ENCODE measurements at places on chromosomes 16 and 17.

GRCh38 chr17:7043497-7044198 lies at the start of gene SLC16A11:
SLC16A11 (minus strand) TSS chr17:7044092; CDS start chr17:7043513, 579 bp downstream.
- no peak for DNase-seq

GRCh38 chr16:68344252-68344651 lies 33.4 kb downstream of the PRMT7 start:
- DNase-seq: no peak

DNA sequence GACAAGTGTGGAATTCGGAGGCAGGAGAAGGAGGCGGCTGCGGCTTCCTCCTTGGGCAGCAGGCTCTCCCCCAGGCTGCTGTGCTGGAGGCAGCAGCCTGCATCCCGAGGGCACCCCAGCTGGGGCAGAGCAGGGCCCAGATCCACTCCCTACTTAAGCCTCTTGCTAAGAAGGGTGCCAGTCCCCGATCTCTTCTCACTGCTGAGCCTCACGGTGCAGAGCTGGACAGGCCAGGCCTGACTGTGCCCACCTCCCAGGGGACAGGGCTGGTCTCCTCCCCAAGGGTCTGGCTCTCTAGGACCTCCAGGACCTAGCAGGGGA lies 210.8 kb downstream of the NTN1 start:
- no peak for DNase-seq

DNA sequence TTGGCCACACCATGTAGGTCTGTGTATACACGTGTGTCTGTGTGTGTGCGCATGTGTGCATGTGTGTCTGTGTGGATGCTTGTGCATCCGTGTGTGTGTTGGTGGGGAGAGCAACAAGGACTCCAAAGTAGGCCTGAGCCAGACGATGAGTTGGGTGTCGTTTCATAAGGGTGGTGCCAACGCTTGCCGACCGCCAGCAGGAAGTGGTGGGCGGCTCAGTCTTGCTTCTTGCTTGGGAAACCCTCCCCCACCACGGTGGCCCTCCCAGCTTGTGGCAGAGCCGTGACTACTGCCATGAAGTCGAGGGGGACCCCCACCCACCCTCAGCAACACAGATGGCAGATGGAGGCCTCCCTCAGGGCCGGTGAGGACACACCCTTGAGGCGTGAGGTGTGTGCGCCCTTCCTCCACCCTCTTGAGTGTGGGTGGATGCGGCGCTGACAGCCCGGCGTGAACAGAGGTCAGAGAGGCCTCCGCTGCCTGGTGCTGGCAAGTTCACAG lies 17.5 kb downstream of the SBK1 start:
- peak; percentile 53 for DNase-seq

DNA sequence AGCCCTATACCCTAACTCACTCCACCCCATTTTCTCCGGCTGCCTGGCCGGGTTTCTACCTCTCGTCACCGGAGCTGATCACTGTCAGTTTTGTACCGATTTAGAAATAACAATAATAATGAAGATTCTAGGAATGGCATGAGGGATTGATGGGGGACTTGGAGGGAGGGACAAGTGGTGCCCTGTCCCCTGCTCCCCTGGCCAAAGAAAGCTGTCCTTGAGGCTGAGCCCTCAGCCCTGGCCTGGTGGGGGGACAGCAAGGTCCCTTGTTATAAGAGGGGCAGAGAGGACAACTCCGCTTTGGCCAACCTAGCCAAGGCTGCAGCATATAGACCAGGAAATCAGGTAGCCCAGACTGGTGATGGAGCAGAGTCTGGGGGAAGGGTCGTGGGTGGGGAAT lies 10.5 kb downstream of the GAS2L2 start:
- DNase-seq: no peak

- no peak for DNase-seq
Measured at GRCh38 chr16:29745853-29746345, at the start of gene C16orf54. C16orf54 (minus strand) TSS chr16:29745990; CDS start chr16:29744951, 1,039 bp downstream.

DNA sequence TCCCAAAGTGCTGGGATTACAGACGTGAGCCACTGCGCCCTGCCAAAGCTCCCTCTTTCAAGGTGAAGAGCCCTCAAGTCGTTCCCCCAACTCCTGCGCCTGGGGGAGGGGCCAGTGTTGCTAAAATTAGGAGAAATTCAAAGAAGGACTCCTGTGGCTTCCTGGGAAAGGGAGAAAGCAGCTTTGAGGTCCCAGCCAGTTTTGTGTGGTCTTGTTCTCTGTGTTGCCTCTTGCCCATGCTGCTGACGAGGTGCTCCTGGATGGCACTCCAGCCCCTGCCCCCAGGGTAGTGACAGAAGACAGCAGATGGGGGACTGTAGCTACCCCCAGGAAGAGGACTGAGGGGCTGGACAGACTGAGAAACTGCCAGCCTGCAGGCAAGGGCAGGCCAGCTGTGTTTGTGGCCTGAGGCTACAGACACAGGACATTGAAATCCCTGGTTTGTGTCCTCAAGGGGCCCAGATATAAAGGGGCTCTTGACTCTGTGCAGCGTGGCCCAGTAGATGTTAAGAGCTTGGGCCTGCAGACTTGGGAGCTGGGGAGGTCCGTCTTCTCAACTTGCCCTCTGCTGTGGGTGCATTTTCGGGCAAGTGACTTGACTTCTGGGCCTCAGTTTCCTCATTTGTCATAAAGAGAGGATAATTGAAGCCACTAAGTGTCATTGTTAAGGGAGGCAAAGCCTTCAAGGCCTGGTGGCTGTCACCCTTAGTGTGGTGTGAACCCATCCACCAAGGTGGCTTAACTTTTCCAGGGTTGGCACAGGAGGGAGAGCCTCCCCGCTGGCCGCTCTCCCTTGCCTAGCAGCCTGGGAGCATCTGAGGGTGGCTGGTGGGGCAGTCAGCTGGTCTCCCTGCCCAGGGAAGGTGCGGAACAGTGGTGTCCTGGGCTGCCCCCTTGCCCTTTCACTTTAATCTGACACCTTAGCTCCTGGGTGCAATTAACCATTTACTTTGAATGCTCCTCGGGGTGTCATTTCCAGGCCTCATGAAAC lies 4.1 kb downstream of the UBALD2 start:
- DNase-seq: no peak

GRCh38 chr17:44263345-44263902 lies 4.5 kb downstream of the SLC4A1 start:
- DNase-seq: no peak

DNA sequence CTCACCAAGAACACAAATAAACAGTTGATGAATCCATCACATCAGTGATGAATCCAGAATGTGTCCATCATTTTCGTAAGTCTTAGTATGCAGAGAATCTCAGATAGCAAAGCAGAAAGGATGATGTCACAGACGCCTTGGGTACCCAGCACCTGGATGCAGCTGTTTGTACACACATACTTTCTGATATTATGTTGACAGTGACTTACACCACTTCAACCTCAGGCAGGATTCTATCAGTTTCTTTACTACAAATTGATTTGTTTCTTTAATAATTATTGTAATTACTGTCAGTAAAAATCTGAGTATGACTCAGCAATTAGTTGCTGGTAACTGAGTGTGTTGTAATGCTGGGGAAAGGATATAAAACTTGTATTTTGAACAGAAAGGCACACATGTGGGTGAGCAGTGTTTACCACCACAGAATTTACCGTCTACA lies 159.8 kb downstream of the RPTOR start:
- no peak for DNase-seq

GRCh38 chr16:50093607-50094539 lies 28.1 kb downstream of the HEATR3 start:
- DNase-seq: no peak

DNA sequence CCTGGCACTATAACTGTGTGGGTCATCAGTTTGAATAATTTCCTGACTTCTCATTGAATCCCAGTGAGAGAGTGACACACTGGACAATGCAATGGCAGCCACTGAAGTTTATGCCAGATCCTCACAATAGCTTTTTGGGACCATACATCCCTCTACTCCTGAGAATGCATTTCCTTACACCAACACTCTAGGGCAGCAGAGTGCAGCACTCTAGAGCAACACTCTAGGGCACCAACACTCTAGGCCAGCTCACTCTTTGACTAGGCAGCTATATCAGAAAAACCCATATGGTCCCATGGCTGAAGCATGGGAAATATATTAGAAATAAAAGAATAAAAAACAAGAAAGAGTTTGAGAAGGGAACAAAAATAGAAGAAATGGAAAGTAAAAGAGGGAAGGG lies 309.2 kb downstream of the MAP2K6 start:
- no peak for DNase-seq

DNA sequence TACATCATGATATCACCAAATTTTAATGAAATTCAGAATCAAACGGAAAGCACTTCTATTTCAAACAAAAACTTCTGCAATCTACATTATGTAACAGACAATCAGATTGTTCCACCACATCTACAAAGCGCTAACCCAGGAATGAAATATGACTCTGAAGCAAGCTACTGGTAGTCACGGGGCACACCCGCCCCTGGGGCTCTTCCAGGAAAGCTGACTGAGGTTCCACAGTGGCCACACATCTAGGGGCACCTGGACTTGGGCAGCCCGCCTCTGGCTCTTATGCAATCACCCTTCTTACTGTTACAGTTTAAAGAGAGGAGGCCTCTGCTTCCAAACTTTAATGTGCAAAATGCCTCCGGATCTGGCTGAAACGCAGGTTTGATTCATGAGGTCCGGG lies 27.5 kb downstream of the ZCCHC14 start:
- no peak for DNase-seq

DNA sequence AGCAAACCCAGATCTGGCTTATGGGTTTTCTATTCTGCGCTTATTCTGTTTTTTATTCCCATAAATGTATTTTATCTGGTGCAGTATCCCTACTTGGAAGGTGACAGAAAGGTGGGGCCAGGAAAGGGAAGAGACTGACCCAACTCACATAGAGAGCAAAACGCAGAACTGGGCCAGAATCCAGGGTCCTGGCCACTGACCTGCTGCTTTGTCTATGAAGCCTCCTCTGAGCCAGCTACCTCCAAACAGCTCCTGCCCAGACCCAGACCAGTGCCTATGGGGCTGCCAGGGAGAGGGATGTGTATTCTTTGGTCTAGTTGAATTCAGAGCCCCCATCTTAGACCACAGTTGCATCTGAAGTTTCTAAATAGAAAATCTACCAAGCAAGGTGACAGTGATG lies 36.4 kb upstream of the CES5A start:
- no peak for DNase-seq

DNA sequence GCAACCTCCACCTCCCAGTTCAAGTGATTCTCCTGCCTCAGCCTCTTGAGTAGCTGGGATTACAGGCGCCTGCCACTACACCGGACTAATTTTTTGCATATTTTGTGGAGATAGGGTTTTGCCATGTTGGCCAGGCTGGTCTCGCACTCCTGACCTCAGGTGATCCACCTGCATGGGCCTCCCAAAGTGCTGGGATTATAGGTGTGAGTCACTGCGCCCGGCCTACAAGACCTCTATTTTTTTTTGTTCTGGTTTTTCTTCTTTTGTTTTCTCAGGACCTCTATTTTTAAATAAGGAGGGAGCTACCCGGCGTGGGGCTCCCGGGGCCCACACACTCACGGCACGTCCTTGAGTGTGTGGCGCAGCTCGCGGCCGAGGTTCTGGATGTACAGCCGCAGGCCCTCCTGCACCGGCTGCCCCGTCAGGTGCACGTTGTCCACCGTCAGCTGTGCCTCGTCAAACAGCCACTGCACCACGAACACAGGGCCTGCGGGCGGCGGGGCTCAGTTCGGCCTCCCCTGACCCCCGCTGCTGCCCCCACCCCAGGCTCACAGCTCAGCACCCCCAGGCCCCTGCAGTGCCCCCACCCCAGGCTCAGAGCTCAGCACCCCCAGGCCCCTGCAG lies 5.8 kb downstream of the NOTUM start:
- DNase-seq: no peak

DNA sequence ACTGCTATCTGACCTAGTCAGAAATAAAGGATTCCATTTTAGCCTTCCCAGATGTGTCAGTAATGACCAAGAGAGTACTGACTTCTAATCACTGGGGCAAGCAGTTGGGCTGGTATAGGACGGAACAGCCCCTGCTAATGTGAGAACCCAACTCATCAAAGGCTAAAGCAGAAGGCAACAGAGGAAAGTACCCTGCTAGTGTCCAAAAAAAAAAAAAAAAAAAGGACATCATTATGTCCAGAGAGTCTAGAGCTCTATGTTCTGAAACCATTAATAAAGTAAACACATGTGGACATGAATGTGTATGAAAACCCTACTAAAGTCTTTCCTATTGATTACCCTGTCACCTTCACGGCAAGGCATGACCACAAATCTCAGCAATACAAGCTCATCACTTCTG lies 85.0 kb downstream of the CYTH1 start:
- DNase-seq: no peak

GRCh38 chr16:21076186-21076883 lies 74.3 kb downstream of the DNAH3 start:
- DNase-seq: no peak

DNA sequence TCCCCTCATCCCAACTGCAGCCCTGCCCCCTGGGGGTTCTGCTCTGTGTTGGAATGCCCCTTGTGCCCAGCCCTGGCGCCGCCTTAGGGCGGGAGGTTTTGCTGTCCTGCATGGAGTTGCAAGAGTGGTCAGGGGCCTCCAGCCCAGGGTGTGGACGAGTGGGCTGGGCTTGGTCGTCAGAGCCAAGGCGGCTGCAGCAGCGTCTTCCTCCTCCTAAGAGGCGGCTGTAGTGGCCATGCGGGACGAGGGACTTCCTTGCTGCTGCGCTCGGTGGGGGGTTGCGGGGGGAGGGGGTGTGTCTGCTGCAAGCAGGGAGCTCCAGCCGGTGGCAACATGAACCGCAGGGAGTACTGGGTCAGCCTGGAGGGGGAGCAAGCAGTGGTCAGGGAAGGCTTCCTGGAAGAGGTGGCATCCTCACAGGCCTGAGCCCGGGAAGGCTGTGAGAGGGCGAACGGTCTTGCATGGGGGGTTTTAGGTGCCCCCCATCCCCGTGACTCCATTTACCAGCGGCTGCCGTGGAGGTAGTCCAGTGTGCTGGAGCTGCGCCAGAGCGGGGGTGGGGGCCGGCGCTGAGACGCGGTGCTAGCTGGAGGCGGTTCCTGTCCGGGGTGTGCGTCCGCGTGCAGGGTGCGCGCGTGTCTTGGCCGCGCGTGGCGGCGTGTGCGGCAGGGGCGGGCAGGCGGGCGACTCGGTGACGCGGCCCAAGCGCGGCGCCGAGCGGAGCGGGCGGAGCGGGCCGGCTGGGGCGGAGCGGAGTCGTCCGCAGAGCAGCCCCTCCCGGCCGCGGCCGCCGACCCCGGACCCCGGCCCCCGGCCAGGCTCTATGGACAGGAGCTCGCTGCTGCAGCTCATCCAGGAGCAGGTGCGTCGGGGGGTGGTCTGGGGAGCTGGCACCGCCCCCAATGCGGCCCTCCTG lies at the start of gene RHBDL1:
TSS of gene RHBDL1 (plus strand) at position 704 of the 916 bp plus-strand sequence. CDS start at position 824, 120 bp downstream.
- DNase-seq: peak; percentile 39

DNA sequence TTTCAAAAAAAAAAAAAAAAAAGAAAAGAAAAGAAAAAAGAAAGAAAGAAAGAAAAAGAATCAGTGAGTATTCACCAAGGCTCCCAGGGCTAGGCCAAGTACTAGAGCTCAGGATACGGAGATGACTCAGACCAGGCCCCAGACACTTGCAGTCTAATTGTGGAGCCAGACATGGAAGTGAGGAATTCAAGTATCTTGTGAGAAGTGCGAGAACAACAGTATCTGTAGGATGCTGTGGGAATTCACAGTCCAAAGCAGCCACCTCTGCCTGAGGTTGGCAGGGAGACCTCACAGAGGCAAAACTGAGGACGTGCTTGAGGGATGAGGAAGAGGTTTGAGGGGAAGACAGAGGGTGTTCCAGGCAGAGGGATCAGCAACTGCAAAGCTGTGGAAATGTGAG lies 14.0 kb upstream of the ALDOA start:
- DNase-seq: no peak

GRCh38 chr16:85173146-85173980 lies 61.1 kb upstream of the CIBAR2 start:
- no peak for DNase-seq

GRCh38 chr16:64356267-64356666 lies 765.6 kb downstream of the CDH11 start:
- no peak for DNase-seq

Measured in anterior cingulate cortex (tissue), 58 donors.